Testis (tissue), 5 donors: ENCODE measurements at places on chromosomes 12 and 14. TPM values are rescaled to one million over a fixed set of nuclear protein-coding genes. Genes with fewer than 3 reads are reported as not detected.

DNA sequence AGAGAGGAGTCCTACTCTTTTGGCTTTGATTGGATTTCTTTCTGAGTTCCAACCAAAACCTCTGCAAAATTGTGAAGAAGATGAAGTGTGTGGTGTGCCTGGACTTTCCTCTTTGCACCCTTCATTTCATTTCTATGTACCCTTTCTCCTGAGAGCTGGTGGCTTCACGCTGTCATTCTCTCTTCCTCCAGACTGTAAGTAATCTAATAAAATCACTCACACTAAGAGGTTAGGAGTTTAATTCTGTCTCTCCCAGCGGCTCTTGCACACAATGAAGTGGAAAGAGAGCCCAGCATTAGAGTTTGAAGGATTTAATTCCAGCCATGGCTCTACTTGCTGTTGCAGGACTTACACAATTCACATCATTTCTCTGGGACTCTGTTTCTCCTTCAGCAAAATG, 37.8 kb upstream of the CRADD start:
- no peaks in the 10 kb centered on the region for H3K4me1 ChIP-seq
- H3K27me3 ChIP-seq = no peaks in the 10 kb centered on the region
- H3K4me3 ChIP-seq = no peak overlapping the region

DNA sequence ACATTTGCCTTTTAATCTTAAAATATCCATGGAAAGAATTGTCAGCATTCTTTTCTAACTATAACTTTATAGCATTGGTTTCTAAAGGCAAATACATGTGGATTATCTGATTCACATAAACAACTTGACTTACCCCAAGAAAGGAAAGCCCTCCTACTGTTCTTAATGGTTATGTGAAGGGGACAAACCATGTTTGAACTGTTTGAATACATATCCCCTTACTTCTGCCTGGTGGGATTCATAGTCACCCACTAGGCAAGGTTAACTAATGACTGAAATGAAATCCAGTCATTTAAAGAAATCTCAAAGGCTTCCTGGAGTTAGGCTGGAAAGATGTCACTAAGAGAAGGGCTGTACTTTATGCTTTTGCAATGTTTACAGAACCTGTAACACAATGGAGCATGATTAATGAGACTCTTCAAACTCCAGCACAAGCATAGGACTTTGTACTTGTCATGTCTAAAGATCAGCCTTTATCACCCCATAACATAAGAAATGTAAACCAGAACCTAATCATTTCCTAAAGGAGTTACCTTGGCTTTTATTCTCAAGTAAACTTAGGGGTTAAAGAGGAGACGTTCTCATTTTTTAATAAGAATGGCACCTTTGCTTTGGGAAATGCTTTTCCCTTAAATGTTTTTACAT, 10.2 kb upstream of the FLRT2 start:
- H3K36me3 ChIP-seq = no peaks in the 10 kb centered on the region
- H3K4me1 ChIP-seq = no peaks in the 10 kb centered on the region
- no peaks in the 10 kb centered on the region for H3K27me3 ChIP-seq
- H3K27ac ChIP-seq = no peak overlapping the region
- DNase-seq = no peak

SMCO3 gene
- total RNA-seq = 0.39 TPM

- no peaks in the 10 kb centered on the region for H3K36me3 ChIP-seq
- H3K27me3 ChIP-seq = no peaks in the 10 kb centered on the region
- DNase-seq = peak; percentile 59
- H3K27ac ChIP-seq = peak overlapping the region; percentile 74
- no peak overlapping the region for H3K4me3 ChIP-seq
Observed at GRCh38 chr14:68232300-68233055, 412.9 kb downstream of the RAD51B start.

- no peak overlapping the region for H3K4me3 ChIP-seq
- no peaks in the 10 kb centered on the region for H3K36me3 ChIP-seq
- DNase-seq = no peak
- H3K27me3 ChIP-seq = no peaks in the 10 kb centered on the region
Observed at GRCh38 chr14:28701733-28702132, 64.9 kb upstream of the FOXG1 start.

DNA sequence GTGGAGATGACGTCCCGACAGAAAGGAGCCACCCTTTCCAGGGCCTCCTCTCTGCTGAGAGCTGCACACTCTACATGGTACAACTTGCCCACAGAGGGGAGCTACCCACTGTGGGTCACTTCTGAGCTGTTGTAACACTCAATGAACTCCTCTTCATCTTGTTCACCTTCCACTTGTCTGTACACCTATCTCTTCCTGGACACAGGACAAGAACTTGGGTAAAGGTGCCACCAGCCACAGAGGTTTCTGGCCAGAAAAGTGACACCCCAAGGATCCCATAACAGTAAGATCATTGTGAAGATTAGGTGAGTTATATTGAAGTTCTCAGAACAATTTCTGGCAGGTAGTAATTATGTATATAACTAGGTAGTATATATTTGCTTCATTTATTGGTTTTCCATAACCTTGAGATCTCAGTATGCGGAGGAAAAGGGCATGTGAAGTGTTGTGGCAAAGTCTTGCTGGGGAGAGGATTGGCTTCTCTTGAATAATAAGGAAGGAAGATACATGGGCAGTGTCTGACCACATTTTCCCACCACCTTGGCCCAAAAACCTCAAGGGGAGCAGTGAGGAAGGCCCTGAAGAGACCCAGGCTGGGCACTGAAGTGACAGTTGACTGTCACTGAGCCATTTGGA, 34.2 kb downstream of the KRT76 start:
- no peaks in the 10 kb centered on the region for H3K36me3 ChIP-seq
- H3K4me3 ChIP-seq = no peak overlapping the region
- no peak overlapping the region for H3K27ac ChIP-seq
- DNase-seq = no peak

EIF2S3B gene
- total RNA-seq = 2.1 TPM

CSRP2 gene
- 20.1 TPM for total RNA-seq

GALC gene
- total RNA-seq = 79.6 TPM

DNA sequence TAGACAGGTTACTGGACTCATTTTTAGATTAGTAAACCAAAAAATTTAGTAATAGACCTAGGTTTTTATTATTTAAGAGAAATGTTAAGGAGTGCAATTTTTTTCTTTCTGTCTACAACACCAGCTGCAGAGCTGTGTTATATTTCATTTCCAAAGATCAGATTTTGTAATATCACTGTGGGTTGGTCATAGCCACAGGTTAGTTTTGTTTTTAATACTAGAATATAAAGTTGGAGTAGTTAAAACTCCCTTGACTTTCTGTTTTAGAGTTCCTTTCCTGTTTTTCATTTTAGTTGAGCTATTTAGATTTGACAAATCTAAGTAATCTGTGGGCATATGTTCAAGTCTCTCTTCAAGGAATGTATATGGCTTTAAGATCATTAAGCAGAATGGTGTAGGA, 30.7 kb upstream of the GARIN2 start:
- no peaks in the 10 kb centered on the region for H3K36me3 ChIP-seq
- DNase-seq = no peak
- no peak overlapping the region for H3K4me3 ChIP-seq
- no peaks in the 10 kb centered on the region for H3K27me3 ChIP-seq
- H3K27ac ChIP-seq = no peak overlapping the region

DNA sequence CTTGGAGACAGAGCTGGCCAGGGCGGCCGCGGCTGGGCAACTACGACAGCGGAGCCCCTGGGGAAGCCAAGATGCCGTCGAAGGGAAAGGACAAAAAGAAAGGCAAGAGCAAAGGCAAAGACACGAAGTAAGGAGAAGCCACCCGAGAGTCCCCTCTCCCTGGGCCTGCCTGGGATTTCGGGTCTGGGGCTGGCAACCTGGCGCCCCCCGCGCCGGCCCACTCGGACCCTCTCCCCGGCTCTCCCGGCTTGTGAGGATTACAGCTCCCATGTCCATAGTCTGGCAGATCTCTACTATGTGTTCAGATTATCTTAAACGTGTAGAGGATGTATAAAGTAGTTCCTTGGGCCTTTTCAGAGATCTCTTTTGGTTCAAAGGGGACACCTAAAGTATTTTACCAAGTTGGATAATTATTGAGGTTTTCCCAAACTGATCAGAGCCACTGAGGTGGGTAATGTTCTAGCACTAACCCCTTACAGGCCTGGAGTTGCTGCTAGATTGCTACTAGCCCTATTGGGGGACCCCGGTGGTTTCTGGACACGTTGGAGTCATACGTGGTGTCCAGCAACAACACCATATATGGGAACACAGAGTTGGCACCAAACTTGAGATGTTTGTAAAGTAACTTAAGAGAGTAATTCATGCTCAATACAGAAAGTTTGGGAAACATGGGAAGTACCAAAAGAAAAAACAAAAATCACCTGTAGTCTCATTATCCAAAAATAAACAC, 424 bp downstream of the BBOF1 start:
- H3K27ac ChIP-seq = peak overlapping the region; percentile 95
- H3K36me3 ChIP-seq = no peaks in the 10 kb centered on the region
- H3K27me3 ChIP-seq = no peaks in the 10 kb centered on the region
- H3K4me1 ChIP-seq = peaks cover 5% of the 10 kb centered on the region
- peak overlapping the region; percentile 85 for H3K4me3 ChIP-seq

DNA sequence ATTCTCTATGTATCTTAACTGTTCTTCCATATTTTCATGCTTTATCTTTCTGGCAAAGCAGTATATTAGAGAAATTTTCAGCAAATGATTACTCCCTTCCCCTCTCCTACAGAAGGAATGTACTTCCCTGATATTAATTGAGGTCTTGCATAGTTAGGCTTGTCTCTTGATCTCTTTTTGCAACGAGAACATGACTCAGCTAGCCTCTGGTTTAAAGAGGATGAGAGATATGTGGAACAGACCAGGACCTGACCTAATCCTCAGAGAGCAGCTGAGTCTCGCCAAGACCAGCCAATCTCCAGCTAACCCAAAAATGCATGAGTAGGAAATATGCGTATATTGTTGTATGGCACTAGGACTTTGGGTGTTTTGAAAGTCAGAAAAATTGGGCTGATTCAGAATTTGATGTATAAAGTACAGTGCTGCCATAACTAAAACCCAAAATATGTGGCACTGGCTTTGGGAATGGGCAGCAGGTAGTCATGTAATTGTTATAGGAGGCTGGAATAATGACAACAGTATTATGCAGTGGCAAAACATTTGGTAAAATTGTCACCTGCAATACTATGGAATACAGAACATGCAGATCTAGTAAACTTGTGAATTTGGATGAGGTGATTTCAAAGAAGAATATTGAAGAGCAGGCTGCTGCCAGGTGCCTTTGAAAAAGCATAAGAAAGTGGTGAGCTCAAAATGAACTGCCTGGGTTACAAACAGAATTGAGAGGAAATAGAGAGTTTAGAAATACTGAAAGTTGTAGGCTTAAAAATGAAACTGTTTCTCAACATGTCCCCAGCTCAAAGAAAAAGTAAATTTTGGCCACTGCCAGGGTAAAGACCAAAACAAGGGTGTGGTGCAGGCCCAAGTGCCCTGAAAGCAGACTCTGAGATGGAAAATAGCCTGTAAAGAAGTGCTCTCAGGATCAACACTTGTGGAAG, 9.3 kb upstream of the USP15 start:
- H3K36me3 ChIP-seq = no peaks in the 10 kb centered on the region
- no peak for DNase-seq
- no peak overlapping the region for H3K4me3 ChIP-seq
- H3K27ac ChIP-seq = no peak overlapping the region

- no peaks in the 10 kb centered on the region for H3K36me3 ChIP-seq
- DNase-seq = no peak
- H3K27me3 ChIP-seq = no peaks in the 10 kb centered on the region
- H3K4me1 ChIP-seq = no peaks in the 10 kb centered on the region
- H3K4me3 ChIP-seq = no peak overlapping the region
- H3K27ac ChIP-seq = no peak overlapping the region
Observed at GRCh38 chr12:9143929-9144729, 28.4 kb upstream of the A2M start.

CIT gene
- 30.0 TPM for total RNA-seq

GRCh38 chr12:66725031-66725430, 46.2 kb upstream of the GRIP1 start:
- H3K36me3 ChIP-seq = no peaks in the 10 kb centered on the region
- H3K27ac ChIP-seq = no peak overlapping the region
- no peak for DNase-seq
- no peak overlapping the region for H3K4me3 ChIP-seq
